ENCODE measurements at places on chromosomes 6 and 20.

DNA sequence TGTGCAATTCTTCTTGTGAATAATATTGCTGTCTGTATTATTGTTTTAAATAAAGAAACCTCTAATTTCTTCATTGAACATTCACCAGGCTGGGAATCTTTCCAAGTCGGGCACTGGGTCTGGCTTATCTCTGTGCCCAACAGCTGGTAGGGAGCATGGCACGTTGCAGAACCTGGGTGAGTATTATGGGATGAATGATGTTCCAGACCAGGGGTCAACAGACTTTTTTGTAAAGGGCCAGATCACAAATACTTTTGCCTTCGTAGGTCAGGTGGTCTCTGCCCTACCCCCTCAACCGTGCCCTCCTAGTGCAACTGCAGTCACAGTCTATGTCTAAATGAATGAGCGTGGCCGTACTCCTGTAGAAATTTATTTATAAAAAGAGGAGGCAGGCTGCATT, 81.6 kb upstream of the FOXQ1 start:
- DNase-seq: no peak

DNA sequence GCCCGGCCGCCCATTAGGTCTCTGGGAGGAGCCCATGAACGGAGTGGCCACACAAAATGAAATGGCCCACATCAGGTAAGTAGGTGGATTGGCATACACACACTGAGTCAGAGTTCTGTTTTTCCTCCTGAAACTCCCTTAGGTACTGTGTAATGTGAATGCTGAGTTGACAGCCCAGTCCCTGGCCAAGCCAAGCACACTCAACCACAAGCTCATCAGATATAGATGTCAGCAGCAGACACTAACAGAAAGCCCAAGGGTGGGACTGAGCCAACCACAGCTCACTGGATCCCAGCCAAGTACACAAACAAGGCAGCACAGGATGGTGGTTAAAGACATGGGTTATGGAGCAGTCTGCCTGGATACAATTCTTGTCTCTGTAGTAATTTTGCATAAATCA, 403.4 kb downstream of the GJA1 start:
- DNase-seq: peak; percentile 22

DNA sequence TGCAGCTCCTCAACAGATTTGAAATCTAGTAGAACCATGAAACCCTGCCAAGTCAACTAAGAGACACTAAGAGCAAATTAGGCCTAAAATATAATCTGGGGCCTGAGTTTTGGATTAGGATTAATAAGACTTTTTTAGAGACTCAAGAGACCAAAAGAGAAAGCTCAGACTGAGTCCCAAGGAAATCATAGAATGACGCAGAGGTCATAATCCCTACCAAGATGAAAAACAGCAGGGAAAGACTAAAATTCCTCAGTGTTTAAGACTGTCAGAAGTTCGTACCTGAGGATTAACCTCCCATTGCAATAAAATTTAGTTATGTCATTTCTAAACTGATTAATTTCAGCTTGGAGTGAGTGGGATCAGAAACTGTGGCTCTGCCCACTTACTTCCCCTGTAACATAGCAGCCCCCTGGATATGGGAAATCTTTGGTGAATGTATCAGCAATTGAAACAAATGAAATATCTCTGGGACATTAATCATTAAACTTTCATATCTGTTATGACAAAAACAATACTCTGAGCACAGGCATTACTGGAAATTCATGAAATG, 200.3 kb downstream of the EDN1 start:
- no peak for DNase-seq

- no peak for DNase-seq
Observed at GRCh38 chr6:12590901-12591300, 125.7 kb upstream of the PHACTR1 start.

- no peak for DNase-seq
Observed at GRCh38 chr6:5665667-5666066, 341.1 kb downstream of the NRN1 start.

All from SW480 (cell line).